CD4-positive, alpha-beta T cell treated with Interleukin-4 for 1 hour (primary cell): ENCODE measurements at places on chromosomes 6 and 20.

DNA sequence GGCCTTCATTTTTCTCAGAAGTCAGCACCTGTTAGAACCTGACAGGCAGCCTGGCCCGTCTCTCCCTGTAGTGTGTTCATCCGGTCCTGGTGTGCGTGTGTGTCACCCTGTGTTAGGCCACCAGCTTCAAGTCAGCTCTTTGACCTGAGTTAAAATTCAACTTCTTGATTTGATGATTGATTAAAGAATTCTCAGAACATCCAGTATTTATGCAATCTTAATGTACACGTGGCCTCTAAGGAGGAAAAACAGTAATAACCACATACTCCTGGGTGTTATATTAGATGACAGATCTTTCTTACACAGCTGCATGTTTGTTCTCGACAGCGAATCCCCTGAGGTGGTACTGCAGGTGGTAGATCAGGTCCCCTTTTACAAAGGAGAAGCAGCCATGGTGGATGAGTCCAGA lies 19.1 kb upstream of the TMEM217 start:
- DNase-seq, result no peak

DNA sequence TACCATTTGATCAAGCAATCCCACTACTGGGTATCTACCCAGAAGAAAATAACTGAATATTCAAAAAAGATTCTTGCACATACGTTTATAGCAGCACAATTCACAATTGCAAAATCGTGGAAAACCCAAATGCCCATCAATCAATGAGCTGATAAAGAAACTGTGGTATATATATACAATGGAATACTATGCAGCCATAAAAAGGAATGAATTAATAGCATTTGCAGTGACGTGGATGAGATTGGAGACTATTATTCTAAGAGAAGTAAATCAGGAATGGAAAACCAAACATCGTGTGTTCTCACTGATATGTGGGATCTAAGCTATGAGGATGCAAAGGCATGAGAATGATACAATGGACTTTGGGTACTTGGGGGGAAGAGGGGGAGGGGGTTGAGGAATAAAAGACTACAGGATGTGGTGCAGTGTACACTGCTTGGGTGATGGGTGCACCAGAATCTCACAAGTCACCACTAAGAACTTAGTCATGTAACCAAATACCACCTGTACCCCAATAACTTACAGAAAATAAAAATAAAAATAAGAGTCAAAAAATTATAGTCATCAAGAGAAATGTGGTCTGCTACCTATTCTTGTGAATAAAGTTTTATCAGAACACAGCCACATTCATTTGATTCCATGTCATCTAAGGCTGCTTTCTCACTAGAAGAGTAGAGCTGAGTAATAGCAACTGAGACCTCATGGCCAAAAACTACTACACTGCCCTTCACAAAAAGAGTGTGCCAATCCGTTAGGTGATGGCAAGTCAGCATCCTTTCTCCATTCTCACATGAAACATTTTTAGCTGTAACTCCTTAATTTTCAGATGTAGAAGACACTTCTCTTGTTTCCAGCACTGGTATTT lies 8.7 kb upstream of the HUS1B start:
- DNase-seq, result no peak

DNA sequence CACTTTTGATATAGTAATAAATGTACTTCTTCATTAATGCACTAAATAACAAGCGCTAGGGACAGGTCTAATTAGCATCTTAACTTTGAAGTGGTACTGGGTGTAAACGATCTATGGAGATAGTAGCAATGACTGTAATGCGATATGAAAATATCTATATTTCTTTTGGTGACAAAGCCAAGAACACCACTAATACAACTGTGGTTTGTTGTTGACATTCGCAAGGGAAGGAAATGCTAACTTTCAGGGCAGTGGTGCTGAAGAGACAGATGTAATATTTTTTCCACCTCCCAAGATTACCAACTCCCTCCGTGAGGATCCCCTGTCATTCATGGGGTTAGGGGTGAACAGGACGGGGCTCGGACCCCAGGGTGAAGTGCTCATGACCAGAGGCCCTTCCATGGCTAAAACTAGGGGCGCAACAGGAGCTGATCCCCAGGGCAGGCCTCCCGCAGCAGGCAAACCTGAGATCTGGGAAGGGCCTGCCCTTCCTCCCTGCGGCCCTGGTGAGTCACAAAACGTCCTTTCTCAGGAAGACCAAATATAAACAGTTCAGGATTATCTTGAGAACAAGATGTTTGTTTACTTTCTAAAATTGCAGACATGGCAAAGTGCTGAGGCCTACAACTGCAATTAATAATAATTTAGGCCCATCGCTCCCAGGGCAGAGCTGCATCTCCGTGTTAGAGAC lies 65.0 kb upstream of the TOX2 start:
- no peak for DNase-seq

GRCh38 chr6:108277831-108278230 lies 17.0 kb upstream of the SNX3 start:
- no peak for DNase-seq

DNA sequence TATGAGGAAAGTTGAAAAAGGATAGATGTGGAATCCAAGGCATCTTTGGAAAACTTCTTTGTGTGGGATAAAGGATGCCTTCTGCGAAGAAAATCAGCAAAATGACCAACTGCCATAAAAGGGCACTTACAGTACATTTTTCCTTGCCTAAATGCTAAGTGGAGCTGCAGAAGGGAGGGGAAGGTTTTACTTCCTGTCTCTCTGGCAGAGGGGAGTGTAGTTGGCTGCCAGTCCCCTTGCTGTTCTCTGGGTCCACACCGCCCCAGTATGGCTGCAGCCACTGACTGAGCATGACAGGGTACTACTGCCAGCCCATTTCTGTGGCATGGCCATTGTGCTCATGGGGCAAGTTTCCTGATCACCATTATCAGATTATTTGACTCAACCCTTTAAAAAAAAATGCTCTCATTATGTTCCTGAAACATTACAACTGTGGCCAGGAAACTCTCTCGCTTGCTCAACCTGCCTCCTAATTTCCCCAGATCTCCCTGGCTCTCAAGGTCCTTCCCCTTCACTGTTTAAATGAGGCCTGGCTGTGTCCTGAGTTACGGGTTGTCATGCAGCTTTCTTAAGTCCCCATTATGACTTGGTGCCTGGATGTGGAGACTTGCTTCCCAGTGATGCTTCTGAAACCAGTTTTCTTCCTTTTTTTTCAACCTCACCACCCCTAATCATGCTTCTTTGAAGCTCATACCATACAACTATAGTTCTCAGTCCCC lies 34.5 kb upstream of the FAM184A start:
- DNase-seq, result no peak

- DNase-seq, result no peak
Observed at GRCh38 chr20:32070690-32071213, 18.7 kb downstream of the HCK start.

GRCh38 chr6:161973064-161973463 lies 699.2 kb upstream of the AGPAT4 start:
- no peak for DNase-seq

- no peak for DNase-seq
Observed at GRCh38 chr20:44781791-44782190, 28.6 kb downstream of the RIMS4 start.
